Cardiac septum (tissue), 1 donor: ENCODE measurements at places on chromosomes 7 and 10.

DNA sequence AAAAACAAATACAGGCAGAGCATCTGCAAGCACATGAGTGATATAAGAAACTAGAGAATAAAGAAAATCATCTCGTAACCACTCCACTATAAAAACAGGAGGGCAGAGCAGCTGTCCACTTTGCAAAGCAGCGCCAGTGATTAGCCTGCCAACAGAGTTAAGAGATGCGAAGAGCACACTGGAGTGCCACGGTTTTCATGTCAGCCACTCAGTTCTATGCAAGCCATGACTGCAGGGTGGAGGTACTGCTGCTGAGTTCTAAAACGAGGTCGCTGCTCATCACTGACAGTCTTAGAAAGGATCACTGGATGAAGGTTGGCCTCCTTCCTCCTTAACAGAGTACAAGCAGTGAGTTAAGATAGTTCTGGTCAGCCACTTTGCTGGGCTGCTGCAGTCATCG, 58.5 kb downstream of the FGFR2 start:
- peak; percentile 54 for DNase-seq

GRCh38 chr7:92968502-92968901, 132.1 kb upstream of the CDK6 start:
- no peak for DNase-seq

- DNase-seq = no peak
These were observed 200.1 kb downstream of the DOCK4 start for GRCh38 chr7:112006071-112006470.

DNA sequence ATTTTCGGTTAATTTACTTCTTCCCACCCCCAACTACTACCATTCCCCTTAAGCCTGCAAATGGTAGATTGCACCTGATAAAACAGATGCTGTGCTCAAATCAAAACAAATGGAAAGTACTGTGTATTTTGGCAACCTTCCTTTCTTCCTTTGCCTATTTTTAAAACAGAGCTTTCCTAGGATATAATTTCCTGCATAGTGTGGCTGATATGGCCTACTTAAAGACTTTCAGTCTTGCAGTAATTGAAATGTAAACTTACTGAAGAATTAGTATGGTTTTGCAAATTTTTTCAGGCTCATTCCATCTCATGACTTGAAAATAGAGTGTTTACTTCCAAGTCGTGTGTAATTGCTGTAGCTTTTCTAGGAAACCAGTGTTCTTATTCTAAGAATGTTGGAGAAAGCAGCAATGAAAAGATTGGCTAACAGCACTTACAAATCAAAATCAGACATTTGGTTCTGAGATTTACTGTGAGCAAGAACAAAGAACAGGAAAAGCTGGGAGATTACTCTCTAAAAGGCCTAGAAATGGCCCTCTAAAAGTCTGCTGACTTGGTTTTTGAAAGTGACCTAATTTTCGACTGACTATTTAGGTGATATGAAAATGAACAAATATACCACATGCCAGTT, 52.0 kb downstream of the REEP3 start:
- no peak for DNase-seq

- DNase-seq = no peak
These were observed 11.6 kb downstream of the PANK1 start for GRCh38 chr10:89633484-89633883.
